ENCODE measurements at places on chromosomes 11 and 22.
A peak's percentile ranks its signal among the peaks of the same experiment; 100 is the strongest.

DNA sequence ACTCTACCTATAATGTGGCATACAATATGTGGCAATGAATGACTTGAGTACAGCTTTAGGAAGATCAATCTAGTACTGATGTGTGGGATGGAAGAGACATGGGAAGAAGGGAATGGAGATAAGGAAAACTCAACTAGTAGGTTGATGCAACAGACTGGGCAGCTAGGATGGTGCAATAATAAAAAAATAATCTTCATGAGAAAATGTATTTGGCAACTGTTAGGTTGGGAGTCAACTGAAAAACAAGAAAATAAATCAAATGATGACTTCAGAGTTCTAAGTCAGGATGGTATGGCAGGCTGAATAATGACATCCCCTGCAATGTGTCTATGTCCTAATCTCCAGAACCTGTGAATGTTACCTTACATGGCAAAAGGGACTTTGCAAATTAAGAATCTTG, 236.8 kb upstream of the PITPNB start:
- no peak for DNase-seq

- no peak for DNase-seq
Measured at GRCh38 chr11:3611976-3612678, 29.7 kb downstream of the ART5 start.

GRCh38 chr22:16965083-16965482, 42.9 kb downstream of the GAB4 start:
- no peak for DNase-seq

- DNase-seq: no peak
Measured at GRCh38 chr11:120569861-120570260, 58.3 kb downstream of the GRIK4 start.

GRCh38 chr11:98136357-98136756, 884.4 kb upstream of the CNTN5 start:
- no peak for DNase-seq

- DNase-seq: no peak
Measured at GRCh38 chr11:96358321-96358720, 15.3 kb upstream of the MAML2 start.

DNA sequence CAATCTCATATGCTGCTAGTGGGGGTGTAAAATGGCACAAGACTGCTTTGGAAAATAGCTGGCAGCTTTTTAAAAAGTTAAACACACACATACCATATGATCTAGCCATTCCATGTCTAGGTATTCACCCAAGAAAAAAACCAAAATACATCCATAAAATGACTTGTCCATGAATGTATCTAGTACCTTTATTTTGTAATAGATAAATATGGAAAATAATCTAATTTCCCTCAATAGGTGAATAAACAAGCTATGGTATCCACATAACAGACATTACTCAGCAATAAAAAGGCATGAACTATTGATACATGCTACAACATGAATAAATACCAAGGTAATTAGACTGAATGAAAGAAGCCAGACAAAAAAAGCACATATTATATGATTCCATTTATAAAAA, 22.9 kb downstream of the RNF141 start:
- no peak for DNase-seq

- DNase-seq: no peak
Measured at GRCh38 chr11:130474637-130475400, 26.4 kb downstream of the ADAMTS15 start.

DNA sequence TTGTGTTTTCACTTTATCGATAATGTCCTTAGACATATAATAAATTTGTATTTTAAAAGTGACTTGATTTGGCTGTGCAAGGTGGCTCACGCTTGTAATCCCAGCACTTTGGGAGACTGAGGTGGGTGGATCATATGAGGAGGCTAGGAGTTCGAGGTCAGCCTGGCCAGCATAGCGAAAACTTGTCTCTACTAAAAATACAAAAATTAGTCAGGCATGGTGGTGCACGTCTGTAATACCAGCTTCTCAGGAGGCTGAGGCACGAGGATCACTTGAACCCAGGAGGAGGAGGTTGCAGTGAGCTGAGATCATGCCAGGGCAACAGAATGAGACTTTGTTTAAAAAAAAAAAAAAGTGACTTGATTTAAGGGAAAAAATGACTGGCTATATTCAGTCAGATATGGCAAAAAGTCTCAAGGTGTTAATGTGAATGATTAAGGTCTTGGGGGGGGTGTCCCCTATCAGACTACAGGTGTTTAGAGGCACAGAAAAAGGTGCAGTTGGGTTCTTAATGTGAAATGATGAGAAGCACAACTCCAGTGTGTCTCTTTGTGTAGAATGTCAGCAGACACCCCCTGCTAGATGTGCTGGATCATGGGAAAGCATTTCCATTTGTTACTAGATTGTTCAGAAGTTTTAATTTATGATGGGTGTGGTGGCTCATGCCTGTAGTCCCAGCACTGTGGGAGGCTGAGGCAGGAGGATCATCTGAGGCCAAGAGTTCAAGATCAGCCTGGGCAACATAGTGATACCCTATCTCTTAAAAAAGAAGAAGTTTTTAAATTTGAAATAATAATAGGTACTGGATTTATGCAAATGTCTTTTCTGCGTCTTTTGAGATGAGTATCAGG, 17.0 kb downstream of the NEAT1 start:
- no peak for DNase-seq

DNA sequence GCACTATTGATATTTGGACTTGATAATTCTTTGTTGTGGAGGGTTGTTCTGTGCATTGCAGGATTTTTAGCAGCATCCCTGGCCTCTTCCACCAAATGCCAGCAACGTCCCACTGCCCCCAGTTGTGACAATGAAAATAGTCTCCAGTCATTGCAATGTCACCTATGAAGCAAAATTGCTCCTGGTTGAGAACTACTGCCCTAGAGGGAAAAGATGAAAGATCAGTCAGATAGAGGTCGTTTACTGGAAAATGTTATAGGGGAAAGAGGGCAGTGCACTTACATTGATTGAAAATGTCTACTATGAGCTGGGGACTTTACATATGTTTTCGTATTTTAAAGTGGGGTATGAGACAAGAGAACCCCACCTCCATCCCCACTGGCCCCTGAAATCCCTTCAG, 77.1 kb upstream of the FAM181B start:
- no peak for DNase-seq

GRCh38 chr11:42975180-42975529, 336.6 kb upstream of the API5 start:
- DNase-seq: no peak

DNA sequence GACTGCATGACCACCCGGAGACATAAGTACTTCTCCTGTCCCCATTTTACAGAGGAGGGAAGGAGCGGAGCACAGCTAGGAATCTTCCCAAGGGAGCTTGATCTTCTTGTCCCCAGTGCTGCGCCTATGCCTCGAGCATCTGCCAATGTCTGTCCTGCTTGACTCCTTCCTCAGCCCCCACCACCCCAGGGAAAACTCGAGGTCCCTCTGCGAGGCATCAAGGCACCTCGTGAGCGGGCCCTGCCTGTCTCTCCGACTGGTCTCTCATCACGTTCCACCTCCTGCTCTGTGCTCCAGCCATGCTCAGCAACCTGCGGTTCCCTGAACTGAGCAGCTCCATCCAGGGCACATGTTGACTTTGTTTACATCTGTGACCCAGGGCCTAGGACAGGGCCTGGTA, 2.5 kb downstream of the NCF4 start:
- DNase-seq: no peak

- no peak for DNase-seq
Measured at GRCh38 chr22:49725516-49725915, 102.2 kb downstream of the BRD1 start.

GRCh38 chr11:60924110-60924905, at the start of gene TMEM132A:
TMEM132A (plus strand) TSS chr11:60924460; CDS start chr11:60924634, 174 bp downstream.
- no peak for DNase-seq

DNA sequence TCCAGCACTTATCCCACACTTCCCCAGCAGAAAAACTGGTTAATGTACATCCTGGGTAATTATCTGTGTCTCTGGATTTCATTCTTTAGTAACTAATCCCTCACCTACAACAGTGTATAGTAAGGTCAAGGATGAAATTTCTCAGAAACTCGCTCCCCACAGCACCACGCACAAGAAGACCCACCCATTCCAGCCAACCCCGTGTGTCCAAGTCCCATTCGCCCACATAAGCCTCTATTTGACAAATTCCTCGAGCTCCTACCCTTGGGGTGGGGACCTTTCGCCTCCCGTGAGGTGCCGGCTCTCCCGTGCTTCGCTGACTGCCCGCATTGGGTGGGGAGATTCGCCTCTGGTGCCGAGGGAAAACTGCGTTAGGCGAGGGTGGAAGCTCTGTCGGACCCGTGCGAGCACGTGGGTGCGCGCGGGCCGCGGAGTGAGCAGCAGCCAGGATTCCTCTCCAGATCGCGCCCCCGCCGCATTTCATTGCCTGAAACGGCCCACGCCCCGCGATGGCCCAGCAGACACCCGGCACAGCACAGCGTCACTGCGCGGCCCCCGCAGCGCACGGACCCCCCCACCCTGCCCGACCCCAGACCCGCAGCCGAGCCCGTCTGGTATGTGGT, 866 bp downstream of the EXPH5 start:
- peak; percentile 30 for DNase-seq

DNA sequence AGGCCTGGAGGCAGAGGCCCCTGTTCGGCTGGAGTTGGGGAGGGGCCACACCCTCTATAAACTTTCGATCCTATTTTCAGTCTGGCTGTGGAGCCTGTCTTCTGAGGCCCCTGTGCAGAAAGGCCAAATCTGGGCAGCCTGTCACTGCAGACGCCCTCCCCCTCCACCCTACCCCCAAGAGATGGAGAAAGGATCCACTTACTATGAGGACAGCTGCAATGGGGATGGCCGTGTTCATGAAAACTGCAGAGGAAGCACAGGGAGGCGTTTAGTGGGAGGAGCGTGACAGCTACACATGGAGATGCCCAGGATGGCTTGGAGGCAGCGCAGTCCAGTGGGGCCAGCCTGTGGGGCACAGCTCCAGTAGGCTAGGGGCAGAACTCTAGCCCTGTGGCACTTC, 43.5 kb upstream of the KCNJ11 start:
- DNase-seq: no peak

- no peak for DNase-seq
Measured at GRCh38 chr11:96084610-96085318, 160.9 kb upstream of the MTMR2 start.

GRCh38 chr11:128040603-128041002, 546.8 kb downstream of the ETS1 start:
- no peak for DNase-seq

DNA sequence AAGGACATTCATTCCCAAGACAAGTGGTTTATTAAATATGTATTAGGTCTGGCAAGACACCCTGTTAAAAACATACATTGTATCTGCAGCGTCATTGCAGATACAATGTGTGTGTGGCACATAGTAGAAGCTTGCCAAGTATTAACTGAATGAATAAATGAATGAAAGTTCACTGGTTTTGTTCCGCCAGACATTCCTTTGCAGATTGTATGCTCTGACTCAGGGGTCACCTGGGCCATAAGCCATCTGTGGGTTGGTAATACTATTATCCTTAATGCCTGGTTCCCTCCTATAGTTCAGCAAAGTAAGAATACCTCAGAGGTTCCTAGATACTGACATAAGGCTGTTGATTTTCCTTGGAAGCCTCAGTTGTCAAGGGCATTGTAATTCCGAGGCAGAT, 377.3 kb upstream of the CCDC90B start:
- no peak for DNase-seq

DNA sequence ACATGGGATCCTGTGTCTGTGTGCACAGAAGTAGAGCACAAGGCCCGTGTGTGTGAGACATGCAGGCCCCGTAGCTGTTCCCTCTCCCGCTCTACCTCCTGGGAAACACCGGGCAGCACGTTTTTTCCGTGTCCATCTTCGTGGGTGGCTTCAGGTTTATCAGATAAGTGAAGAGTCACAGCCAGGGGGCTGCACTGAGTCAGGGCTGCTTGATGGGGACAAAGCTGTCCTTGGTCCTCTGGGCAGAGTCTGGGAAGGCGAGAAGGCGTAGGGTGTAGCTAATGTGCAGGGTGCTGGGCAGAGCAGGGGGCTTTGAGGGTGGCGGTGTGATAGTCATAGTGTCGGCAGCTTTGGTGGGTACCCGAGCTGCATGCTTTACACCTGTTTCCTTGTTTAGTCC, 23.7 kb downstream of the INCENP start:
- DNase-seq: no peak

DNA sequence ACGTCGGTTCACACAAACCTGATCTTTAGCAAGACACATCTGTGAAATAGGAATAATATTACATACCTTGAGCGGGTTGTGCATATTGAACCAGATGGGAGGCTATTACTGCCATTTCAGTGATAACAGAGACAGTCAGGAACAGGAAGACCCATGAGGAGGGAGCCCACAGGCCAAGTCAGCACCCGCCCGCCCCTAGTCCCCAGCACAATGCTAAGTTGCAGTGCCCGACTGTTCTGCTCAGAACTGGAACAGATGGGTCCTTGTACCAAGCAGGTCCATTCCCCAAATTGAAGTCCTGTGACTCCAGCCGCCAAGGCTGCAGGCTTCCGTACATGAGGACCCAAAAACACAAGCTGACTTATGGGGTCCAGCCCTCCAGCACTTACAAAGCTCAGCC, 9.3 kb downstream of the CXCR5 start:
- no peak for DNase-seq

DNA sequence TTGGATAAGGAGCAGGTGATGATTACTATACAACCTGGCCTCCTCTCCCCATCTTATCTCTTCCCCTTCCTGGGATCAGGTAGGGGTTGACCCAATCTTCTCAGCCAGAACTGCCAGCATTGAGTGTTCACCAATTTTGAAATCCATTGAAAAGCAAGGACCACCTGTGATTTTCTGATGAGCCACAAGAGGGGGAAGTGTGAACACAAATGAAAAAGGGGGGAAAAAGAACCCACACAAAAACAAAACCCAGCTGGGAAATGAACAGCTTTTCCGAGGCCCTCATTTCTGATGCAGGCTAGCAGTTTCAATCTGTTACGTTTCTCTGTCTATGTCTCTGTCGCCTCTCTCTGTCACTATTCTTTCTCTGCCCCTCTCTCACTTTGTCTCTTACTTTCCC, 161.9 kb downstream of the INSC start:
- DNase-seq: no peak

- DNase-seq: no peak
Measured at GRCh38 chr11:23099256-23099655, 239.0 kb upstream of the CCDC179 start.

- DNase-seq: no peak
Measured at GRCh38 chr22:19082101-19082500, 40.1 kb downstream of the DGCR2 start.

- no peak for DNase-seq
Measured at GRCh38 chr11:4983841-4984240, 10.8 kb upstream of the OR51L1 start.
